ENCODE measurements at places on chromosomes 3 and 15.

- DNase-seq = no peak
Observed at GRCh38 chr3:183117056-183117455, 17.8 kb upstream of the MCCC1 start.

DNA sequence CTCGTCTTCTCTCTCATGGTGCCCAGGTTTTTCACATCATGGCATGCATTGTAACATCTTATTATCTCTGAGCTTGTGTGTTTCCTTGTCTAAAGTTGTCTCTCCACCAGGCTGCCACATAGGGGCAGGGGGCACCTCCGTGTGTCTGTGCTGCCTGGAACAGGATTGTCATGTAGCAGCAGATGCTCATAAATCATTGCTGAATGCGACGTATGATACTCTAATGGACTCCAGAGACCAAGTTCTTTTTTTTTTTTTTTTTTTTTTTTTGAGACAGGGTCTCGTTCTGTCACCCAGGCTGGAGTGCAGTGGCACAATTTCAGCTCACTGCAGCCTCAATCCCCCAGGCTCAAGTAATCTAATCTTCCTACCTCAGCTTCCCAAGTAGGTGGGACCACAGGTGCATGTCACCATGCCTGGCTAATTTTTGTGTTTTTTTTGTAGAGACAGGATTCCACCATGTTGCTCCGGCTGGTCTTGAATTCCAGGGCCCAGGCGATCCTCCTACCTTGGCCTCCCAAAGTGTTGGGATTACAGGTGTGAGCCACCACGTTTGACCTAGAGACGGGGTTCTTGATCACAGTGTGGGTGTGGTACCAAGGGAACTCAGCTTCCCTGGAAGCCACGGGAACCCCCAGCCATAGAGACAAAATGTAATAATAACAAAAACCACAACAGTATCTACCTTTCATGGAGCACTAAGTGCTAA lies 4.7 kb upstream of the DNASE1L3 start:
- DNase-seq = no peak

- no peak for DNase-seq
Observed at GRCh38 chr3:58899159-58899952, 150.5 kb downstream of the CFAP20DC start.

- DNase-seq = no peak
Observed at GRCh38 chr3:39262846-39263245, 17.0 kb downstream of the CX3CR1 start.

- no peak for DNase-seq
Observed at GRCh38 chr15:69414701-69415167, 585 bp downstream of the KIF23 start.

GRCh38 chr3:147816752-147817151 lies 407.6 kb downstream of the ZIC1 start:
- no peak for DNase-seq

DNA sequence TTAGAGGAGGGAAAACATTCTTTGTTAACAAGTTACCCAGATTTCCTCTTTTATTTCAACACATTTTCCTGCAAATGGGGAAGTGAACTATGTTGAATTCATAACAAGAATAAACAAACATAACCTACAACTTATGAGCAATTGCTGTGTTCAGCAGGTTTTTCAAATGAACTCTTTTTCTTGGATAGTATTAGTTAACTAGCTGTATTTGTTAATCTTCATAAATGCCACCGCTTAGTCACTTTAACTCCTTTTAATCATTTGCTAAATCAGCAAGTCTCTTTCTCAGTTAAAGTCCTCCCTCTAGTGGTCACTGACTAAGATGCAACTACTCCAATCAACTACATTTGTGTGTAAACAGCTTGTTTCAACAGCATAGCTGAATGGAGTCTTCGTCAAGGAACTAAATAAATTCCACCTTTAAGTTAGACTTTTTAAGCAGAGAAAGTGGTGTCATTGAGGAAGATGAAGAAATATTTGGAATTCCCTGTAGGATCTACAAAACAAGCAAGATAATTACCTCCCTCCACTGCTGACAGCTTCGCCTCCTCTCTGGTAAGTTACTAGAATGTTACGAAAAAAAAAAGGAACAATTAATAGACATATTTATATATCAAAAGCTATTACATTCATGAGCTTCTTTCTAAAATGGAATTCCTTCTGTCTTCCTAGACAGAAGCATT lies 1122.0 kb downstream of the ROBO1 start:
- DNase-seq = no peak

- DNase-seq = no peak
Observed at GRCh38 chr3:194112120-194113106, 23.5 kb upstream of the HES1 start.

GRCh38 chr3:52399593-52399992 lies 45.3 kb downstream of the SEMA3G start:
- no peak for DNase-seq

- DNase-seq = no peak
Observed at GRCh38 chr3:185176750-185177359, 24.0 kb upstream of the C3orf70 start.

- DNase-seq = no peak
Observed at GRCh38 chr3:13120928-13121552, 47.8 kb upstream of the IQSEC1 start.

GRCh38 chr3:165636684-165637015 lies 200.6 kb downstream of the BCHE start:
- DNase-seq = no peak

DNA sequence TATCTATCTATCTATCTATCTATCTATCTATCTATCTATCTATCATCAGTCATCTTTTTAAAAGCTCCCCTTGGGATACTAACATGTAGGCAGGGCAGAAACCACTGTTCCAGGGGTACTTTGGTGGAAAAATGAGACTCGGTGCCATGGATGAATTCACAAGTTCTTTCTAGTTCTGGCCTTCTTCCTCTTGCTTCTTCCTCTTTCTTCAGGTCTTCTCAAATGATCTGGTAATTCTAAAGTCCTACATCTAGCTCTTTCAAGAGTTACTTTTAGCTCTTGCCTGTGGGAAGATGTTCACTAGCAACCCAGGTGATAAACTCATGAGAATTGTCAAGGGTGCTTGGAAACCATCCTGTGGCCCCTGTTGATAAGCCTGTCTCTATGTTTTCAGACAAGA lies 168.5 kb upstream of the TBC1D5 start:
- DNase-seq = no peak

- no peak for DNase-seq
Observed at GRCh38 chr15:66715720-66716655, 14.0 kb downstream of the SMAD6 start.

- no peak for DNase-seq
Observed at GRCh38 chr15:40047415-40048210, 8.6 kb upstream of the SRP14 start.

DNA sequence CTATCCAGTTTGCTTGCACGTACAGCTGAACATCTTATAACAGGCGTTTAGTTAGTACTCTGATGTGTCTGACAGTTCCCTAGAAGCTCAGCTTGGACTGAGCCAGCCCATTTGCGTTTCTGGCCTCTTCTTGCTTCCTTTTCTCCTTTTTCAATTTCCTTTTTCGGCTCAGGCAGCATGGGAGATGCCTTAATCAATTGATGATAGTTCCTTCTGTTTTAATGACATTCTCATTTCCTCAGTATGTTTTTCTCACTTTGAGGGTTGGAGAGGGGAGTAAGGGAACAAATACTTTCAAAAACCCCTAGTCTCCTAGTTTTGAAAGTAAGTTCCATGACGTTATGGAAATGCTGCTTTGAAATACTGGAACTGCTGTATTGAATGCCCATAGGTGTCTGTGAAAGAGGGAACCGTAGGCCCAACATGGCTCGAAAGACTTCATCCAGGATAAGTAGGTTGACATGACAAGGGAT lies 18.9 kb downstream of the IL1RAP start:
- no peak for DNase-seq

- DNase-seq = no peak
Observed at GRCh38 chr3:192920411-192920810, 2.8 kb upstream of the MB21D2 start.

DNA sequence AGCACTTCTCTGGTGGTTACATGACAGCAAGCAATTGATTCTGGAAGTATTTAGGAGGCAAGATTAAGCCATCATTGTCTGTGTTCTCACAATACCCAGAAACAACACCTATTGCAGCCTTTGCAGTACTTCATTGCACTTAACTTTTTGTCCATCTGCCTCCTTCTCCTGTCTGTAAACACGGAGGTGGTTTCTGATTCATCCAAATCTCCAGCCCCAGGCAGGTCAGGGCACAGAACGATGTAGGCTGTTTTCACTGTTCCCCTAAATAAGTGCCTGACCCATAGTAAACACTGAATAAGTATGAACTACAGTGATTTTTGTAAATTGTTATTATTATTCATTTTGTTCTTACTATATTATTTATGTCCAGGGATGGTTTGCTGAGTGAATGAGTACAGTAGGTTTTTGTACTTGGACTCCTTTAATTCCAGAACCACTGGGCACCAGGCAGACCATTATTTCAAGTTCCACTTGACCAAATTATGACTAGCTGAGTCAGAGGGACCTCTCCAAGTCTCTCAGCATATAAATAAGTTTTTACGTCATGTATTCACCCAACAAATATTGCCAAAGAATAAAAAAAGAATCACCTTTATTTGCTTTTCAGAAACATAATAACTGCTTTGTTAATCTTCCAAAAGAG lies 283.3 kb upstream of the TRIM42 start:
- no peak for DNase-seq

DNA sequence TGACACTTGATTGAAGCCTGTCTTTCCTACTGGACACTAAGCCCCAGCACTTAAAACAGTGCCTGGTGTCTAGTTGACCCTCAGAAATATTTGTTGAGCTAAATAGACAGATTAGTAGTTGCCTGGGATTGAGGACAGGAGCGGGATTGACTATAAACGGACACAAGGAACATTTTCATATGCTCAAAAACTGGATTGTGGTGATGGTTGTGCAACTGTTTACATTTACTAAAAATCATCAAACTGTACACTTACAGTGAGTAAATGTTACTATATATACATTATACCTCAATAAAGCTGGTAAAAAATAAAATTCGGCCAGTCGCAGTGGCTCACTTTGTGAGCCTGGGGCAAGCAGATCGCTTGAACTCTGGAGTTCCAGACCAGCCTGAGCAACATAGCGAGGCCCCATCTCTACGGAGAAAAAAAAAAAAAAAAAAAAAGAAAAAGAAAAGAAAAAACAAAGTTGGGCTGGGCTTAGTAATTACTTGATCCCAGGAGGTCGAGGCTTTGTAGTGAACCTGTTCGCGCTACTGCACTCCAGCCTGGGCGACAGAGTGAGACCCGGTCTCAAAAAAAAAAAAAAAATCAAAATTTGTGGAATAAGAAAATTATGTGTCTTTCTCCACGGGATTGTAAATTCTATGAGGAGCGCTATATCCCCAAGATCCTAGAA lies 632 bp upstream of the IDH3A start:
- DNase-seq = no peak

- DNase-seq = no peak
Observed at GRCh38 chr15:40270246-40270995, 12.4 kb downstream of the ANKRD63 start.

DNA sequence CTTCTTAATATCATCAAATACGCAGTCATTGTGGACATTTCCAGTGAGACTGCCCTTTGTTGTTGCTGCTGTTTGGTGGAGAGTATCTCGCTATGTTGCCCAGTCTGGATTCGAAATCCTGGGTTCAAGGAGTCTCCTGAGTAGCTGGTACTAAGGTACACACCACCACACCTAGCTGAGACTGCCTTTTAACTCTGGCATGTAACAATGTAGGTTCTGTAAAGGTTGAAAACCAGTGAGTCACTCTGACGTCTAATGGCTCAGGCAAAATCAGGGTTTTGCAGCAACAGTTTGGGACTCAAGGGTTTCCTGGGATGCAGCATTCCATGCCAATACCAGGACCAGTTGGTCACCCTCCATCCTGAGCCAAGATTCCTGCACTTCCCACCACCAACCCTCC lies 52.2 kb downstream of the AQP9 start:
- no peak for DNase-seq

DNA sequence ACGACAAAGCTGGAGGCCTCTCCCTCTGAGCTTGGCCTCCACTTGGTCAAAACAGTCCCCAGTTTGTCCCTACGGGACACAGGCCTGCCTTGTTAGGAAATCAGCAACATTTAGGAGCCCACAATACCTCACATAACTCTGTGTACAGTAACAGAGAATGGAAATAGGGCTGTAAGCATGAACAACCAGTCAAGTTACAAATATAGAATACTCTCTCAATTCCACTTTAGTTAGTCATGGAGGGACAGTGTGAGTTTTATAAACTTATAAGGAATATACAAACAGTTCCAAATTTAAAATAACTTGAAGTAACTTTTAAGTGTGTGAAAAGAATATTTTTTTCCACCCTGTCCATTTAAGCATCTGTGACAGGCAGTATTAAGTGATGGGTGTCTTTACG lies 129.4 kb downstream of the PGPEP1L start:
- no peak for DNase-seq

DNA sequence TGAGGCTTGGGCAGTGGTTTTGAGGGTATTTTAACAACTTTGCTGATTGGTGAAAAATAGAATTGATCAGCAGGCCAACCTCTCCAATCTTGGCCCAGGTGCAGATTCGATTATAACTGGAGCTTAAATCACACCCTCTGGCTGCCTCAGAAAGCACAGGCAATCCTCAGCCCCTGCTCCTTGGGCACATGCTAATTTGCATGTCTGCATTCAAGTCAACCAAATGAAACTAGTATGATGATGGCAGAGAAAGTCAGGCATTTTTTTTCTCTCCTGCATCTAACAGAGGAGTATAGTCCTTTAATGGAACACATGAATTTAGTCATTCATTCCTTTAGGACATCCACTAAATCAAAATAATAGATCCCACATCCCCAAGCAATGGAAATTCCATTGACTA lies 16.8 kb upstream of the NMNAT3 start:
- DNase-seq = no peak

GRCh38 chr3:183220828-183221227 lies 32.2 kb upstream of the B3GNT5 start:
- DNase-seq = no peak

GRCh38 chr15:70494852-70495571 lies 268.3 kb downstream of the UACA start:
- no peak for DNase-seq

- no peak for DNase-seq
Observed at GRCh38 chr3:59245300-59245858, 195.6 kb upstream of the CFAP20DC start.
